ENCODE measurements at places on chromosomes 11 and 22. TPM values are rescaled to one million over a fixed set of nuclear protein-coding genes. Genes with fewer than 3 reads are reported as not detected.

The OR10D3 gene
- total RNA-seq = not detected

The CCDC157 gene
- total RNA-seq = 4.2 TPM

The KRTAP5-9 gene
- not detected for total RNA-seq

The TMEM151A gene
- total RNA-seq = not detected

The MYEOV gene
- total RNA-seq = not detected

The LGR4 gene
- 0.18 TPM for total RNA-seq

The SOX6 gene
- not detected for total RNA-seq

The CRACR2B gene
- total RNA-seq = 25.2 TPM

The LAYN gene
- 0.91 TPM for total RNA-seq

The OVOL1 gene
- total RNA-seq = 0.48 TPM

The UBE2L6 gene
- total RNA-seq = 199 TPM

The PIK3IP1 gene
- total RNA-seq = 115 TPM

The PAX6 gene
- total RNA-seq = not detected

The GALNT18 gene
- 0.99 TPM for total RNA-seq

The MYBPC3 gene
- not detected for total RNA-seq

The KCNE3 gene
- not detected for total RNA-seq

The TRIM68 gene
- total RNA-seq = 14.0 TPM

The NRGN gene
- 8.2 TPM for total RNA-seq

The SPI1 gene
- total RNA-seq = not detected

The LIMK2 gene
- total RNA-seq = 44.7 TPM

The ZP1 gene
- total RNA-seq = not detected

The TRIM51 gene
- not detected for total RNA-seq

The C11orf21 gene
- total RNA-seq = 71.7 TPM

The MYOD1 gene
- total RNA-seq = not detected

The PICALM gene
- total RNA-seq = 113 TPM

The MRGPRX3 gene
- total RNA-seq = not detected

The ANKK1 gene
- 0.08 TPM for total RNA-seq

The RASD2 gene
- total RNA-seq = not detected

The TEX12 gene
- 0.33 TPM for total RNA-seq

The GANAB gene
- total RNA-seq = 300 TPM

The HMOX1 gene
- total RNA-seq = 0.25 TPM

The LRRC56 gene
- 2.8 TPM for total RNA-seq

The FUT4 gene
- total RNA-seq = 6.5 TPM

The CDHR5 gene
- total RNA-seq = not detected

The MFNG gene
- total RNA-seq = 218 TPM

The CAVIN3 gene
- total RNA-seq = 1.3 TPM

The RFPL1 gene
- not detected for total RNA-seq

The MN1 gene
- 0.18 TPM for total RNA-seq

Measured in activated naive CD4-positive, alpha-beta T cell treated with anti-CD3 and anti-CD28 coated beads, Interleukin-2, amount 10 ng/mL, durations not matched to agents 5 hours and 36 hours (primary cell).